CD8-positive, alpha-beta memory T cell (primary cell): ENCODE measurements at places on chromosomes 2 and 18. TPM values are rescaled to one million over a fixed set of nuclear protein-coding genes. Genes with fewer than 3 reads are reported as not detected.

LYPD1 gene
- not detected for polyA plus RNA-seq

WDR7 gene
- polyA plus RNA-seq, result 21.9 TPM

MYO5B gene
- not detected for polyA plus RNA-seq

DNA sequence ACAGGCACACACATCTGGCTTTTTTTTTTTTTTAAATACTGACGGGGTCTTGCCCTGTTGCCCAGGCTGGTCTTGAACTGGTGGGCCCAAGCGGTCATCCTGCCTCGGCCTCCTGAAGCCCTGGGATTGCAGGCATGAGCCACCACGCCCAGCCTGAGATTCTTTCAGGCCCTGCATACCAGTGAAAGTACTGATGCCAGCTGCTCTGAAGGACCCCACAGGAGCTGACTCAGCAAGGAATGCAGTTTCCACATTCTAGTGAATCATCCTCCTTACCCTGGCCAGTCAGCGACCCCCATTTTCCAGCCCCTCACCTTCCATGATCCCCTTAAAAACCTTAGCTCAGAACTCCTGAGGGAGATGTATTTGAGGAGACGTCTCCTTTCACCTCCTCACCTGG is 5.8 kb upstream of the DTYMK start:
- no peak for DNase-seq

DNA sequence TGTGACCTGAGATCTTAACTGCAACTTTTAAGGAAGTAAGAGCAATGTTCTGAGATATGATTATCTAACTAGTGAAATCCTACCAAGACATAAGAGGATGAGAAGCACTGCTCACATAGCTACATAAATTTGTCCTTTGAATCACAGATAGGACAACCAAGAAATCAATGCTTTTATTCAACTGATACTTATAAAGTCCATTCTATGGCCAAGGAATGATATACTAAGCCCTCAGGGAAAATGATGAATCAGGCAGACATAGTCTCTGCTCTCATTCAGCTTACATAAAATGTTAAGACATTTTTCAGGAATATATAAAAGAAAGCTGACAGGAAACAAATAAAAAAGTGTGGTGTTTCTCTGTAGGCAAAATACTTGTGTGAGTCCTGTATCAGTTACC is 39.1 kb downstream of the PGAP1 start:
- H3K4me1 ChIP-seq, result no peaks in the 10 kb centered on the region
- no peak overlapping the region for H3K27ac ChIP-seq
- H3K27me3 ChIP-seq, result no peaks in the 10 kb centered on the region
- no peak overlapping the region for H3K4me3 ChIP-seq
- no peak for DNase-seq

GRCh38 chr2:206260188-206261012 is 14.1 kb upstream of the ZDBF2 start:
- H3K27ac ChIP-seq, result no peak overlapping the region
- H3K27me3 ChIP-seq, result peaks cover 17% of the 10 kb centered on the region
- H3K36me3 ChIP-seq, result no peaks in the 10 kb centered on the region
- no peak overlapping the region for H3K4me3 ChIP-seq
- H3K4me1 ChIP-seq, result no peaks in the 10 kb centered on the region
